ENCODE measurements at places on chromosomes 1 and 21. TPM values are rescaled to one million over a fixed set of nuclear protein-coding genes. Genes with fewer than 3 reads are reported as not detected.

CFHR1 gene
- not detected for total RNA-seq

ARHGEF11 gene
- 35.8 TPM for total RNA-seq

ELAVL4 gene
- total RNA-seq, result not detected

DNA sequence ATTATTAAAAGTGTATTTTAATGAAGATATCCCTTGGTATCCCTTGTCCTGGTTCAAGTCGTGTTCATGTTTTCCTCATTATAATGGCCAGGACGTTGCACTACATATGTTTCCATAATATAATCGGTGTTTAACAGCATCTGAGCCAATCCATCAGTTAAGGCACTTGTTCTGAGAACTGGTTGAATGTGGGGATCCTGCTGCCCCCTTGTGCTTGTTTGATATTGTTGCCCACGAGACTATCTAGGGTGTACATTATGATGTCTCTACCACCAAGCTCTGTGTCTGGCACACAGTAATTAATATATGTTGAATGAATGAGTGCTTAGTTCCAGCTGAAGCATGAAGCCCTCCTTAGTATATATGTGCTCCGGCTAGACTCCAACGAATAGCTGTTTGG lies 193.0 kb downstream of the CACNA1E start:
- peak; percentile 2 for DNase-seq

DNA sequence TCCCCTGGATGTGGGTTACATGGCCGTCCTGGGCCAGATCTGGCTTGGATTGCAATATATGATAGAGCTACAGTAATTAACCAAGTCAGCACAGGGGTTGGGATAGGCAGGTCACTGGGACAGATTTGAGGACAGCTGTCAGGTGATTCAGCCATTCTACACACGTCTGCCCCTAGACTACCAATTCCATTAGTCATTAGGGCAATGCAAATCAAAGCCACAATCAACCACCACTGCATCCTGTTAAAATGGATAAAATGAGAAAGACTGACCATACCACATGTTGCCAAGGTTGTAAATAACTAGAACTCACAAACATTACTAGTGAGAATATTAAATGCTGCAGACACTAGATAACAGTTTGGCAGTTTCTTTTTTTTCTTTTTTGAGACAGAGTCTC lies 16.0 kb downstream of the C21orf58 start:
- DNase-seq, result peak; percentile 39

DNA sequence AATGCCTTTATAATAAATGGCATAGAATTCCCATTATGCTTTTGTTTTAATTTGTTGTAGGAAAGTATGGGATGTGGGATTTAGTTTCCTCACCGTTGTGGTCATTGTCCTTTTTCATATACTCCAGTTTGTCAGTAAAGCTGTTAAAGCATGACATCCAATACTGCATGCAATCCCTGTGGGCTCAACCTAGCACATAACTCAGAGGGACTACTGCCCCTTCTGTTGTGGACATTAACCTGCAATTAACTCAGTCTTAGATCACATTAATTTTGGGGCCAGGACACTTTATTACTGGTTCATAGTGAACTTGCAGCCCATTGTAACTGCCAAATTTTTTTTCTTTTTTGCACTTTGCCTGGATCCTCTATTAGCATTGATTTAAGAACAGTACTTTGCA lies 112.5 kb downstream of the DNM3 start:
- no peak for DNase-seq

DNA sequence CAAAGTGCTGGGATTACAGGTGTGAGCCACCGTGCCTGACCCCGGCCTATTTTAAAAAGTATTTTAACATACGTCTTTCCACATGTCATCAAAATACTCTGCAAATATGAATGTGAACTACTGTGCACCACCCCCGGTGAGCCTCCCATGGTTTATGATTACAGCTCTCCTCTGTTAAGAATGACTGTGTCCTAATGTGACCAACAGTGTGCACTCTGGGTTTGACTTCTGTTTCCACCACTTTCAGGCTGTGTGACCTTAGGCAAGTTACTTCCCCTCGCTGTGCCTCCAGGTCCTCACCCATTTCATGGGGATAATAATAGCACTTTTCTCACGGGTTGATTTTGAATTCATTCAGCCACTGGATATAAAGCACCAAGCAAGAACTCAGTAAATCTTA lies 14.7 kb downstream of the AMPD2 start:
- DNase-seq, result no peak

DNA sequence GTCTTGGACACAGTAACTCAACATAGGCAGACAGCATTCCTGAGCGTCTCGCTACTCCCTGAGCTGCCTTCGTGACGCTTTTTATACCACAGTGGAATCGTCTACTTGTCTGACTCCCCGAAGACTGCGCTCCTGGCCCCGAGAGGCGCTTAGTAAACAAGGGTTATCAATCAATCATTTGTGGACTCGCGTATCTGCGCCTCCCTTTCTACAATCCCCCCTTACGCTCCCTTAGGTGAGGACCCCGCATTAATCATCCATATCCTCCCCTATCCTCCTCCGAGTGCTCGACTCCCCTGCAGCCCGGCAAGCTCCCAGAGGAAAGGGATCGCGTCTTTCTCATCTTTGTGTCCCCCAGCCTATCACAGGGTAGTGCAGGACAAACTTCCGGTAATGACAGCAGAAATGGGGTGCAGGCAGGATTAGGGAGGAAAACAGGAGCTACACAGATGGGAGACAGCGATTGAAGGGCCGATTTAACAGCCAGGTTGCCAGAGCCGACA lies 522 bp downstream of the TMEM59 start:
- peak; percentile 68 for DNase-seq

- DNase-seq, result no peak
Observed at GRCh38 chr1:29835406-29835805, 599.1 kb downstream of the PTPRU start.

DNA sequence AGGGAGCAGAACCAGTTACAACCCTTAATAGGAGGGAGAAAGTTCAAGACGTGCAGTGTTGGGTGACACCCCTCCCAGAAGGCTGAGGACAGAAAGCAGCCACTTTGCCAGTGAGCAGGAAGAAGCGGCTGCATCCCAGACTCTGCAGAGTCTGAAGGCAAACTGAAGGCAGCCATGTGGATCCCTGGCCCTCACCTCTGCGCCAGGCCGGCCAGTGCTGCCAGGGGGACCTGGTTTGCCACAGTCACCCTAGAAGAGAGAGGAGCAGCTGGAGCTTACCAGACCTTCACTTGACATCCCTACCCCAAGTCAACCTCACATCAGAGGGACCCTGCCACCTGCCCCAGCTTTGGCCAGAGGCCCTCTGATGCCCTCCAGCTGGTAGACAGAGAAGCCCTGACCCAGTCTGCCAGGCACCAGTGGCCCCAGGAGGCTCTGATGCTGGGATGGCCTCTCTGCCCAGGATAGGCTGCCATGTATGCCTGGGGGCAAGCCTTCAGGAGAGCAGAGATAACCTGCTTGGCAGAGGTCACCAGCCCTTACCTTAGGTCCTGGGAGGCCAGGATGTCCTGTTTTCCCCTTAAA lies 16.3 kb upstream of the PEF1 start:
- DNase-seq, result no peak

DNA sequence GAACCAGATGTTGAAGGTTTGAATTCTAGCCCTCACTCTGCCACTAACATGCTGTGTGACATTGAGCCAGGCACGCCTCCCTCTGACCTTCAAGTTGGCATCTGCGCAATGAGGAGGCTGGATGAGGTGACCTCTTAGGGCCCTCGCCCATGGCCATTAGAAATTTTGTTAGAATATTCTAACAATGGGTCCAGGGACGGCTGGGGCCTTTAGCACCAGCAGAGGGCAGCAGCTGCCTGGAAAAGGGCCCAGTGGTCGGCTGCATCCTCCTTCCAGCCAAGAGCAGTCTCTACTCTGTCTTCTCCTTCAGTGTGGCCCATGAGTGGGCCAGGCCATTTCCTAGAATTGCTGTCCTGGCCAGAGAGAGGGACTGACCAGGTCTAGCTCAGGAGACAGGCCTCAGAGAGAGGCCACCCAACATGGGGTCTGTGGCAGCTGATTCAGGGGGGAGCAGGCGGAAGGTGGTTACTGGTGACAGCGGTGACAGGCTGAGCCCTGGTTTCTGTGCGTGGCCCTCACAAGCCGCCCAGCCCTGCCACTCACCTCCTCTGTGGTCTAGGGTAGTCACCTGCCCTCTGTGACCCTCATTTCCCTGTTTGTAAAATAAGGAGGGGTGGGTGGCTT lies 101.3 kb upstream of the ACTL8 start:
- peak; percentile 30 for DNase-seq

- peak; percentile 50 for DNase-seq
Observed at GRCh38 chr21:46500224-46500861, 41.7 kb downstream of the DIP2A start.

- peak; percentile 63 for DNase-seq
Observed at GRCh38 chr1:109500941-109501381, 7.1 kb downstream of the CYB561D1 start.
